ENCODE measurements at places on chromosomes 7 and 10.
A peak's percentile ranks its signal among the peaks of the same experiment; 100 is the strongest.

GRCh38 chr7:4136036-4136435 is 546.1 kb upstream of the FOXK1 start:
- no peak for DNase-seq

DNA sequence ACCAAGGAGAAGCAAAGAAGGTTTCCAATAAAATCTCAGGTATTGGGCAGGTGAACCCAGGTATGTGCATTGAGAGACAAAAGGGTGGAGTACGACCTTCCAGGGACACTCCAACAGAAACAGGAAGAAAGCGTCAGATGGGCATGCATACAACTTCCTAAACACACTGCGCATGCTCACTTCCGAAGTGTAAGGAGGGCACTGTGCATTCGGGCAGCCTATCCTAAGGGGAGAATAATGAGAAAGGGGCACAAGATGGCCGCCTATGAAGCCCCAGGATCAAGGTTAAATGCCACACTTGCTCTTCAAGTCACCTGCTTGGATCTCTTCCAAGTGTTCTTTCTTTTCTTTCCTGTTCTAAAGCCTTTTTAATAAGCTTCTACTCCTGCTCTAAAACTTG is 39.4 kb upstream of the PRSS1 start:
- no peak for DNase-seq

GRCh38 chr7:46450886-46451285 is 529.8 kb upstream of the IGFBP3 start:
- no peak for DNase-seq

DNA sequence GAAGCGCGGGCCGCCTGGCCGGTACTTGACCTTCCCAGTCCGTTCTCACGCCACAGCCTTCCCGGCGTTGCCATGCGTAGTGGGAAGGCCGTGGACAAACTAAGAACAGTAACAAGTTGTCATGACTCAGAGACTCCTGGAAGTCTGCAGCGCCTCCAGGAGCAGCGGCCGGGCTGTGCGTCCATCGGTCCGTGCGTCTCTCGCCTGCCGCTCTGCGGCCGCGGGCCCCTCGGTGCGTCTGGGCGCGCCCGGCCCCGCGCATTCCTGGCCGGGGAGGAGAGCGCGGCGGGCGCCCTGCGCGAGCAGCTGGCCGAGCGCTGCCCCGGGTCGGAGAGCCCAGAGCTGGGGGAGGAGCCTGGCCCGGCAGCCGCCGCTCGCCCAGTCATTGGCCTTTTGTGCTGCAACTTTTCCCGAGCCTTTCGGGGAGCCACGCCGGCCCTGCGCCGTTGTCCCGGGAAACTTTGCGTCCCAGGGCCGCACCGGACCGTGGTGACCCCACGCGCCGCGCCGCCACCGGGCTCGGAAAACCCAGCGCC is 123.7 kb downstream of the TACC2 start:
- DNase-seq = peak; percentile 90

Data from brain microvascular endothelial cell (primary cell).